ENCODE measurements at places on chromosomes 2 and 18.

DNA sequence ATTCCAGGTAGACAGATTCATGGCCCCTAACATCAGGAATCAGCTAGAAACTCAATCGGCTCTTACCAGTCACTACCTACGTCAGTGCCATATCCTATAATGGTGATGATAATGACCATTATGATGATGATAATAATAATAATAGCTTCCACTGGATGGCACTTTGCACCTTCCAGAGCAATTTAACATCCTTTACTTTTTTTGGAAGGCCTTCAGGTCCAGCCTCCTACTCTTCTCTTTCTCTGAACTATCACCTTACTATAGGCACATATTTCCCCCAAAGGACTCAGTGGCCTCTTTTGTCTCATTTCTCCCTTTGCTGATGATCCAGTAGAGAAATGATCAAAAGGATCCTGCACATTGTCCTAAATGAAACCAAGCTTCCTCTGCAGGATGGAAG is 56.0 kb downstream of the BCL11A start:
- no peak for DNase-seq

DNA sequence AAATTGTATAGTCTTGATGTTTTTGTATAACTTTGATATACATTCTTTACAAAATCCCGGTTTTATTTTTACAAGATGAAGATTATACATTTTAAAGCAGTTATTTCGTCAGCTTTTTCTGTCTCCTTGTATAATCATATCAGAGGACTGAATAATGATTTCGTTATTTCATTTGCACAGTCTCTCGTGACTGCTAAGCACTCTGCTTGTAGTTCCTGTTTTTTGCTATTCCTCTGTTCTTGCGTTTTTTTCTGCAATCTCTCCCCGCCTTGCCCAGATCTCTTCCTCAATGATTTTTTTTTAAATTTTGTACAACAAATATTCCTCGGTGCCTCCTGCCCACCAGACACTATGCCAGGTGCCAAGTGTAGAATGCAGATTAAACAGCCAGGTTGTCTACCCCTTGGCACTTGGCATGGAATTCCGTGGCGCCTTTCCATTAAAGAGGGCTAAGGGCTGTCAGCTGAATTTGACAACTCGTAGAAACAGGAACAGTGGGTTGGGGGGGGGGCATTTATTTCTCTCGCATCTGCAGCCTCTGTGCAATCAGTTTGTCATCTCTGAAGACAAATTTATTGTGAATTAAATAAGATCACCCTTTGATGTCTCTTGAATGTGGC is 69.6 kb downstream of the KLHL29 start:
- DNase-seq, result no peak

- DNase-seq, result no peak
Measured at GRCh38 chr2:170276925-170277629, 99.1 kb downstream of the MYO3B start.

DNA sequence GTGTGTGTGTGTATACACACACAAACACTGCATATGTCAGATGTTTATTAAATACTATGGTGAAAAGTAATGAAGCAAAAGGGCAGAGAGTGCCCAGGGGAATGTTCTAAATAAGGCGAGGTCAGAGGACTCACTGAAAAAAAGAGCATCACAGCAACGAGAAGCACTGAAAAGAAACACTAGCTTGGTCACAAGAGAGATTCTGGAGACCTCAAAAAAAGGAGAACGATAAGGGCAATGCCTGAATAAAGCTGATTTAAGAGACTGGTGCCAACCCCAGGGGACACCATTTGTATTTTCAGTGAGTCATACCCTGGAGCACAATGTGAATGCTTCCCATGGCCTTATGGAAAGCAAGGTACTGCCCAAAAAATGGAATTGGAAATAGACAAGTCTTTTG is 14.5 kb downstream of the SLC40A1 start:
- DNase-seq, result no peak

GRCh38 chr18:27278131-27278530 is 93.0 kb upstream of the CHST9 start:
- no peak for DNase-seq

- no peak for DNase-seq
Measured at GRCh38 chr2:42492691-42493467, 903 bp downstream of the KCNG3 start.

DNA sequence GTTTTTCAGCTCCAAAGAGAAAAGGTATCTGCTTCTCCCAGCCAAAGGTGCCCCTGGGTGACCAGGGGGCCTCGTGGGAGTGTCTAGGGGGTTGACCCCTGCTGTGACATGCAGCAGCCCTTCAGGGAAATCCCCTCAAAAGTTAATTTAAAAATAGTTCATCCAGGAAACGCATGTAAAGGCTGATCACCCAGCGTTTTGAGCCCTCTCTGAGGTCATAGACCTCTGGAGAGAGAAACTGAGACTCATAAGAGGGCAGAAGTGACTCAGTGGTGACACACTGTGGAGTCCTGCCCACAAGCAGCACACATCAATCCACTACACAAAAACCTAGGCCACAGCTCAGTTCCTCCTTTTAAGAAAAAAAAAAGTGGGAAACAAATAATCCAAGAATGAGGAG is 11.9 kb downstream of the GAL3ST2 start:
- DNase-seq, result no peak

- peak; percentile 50 for DNase-seq
Measured at GRCh38 chr18:27785815-27786471, 391.0 kb downstream of the CDH2 start.

DNA sequence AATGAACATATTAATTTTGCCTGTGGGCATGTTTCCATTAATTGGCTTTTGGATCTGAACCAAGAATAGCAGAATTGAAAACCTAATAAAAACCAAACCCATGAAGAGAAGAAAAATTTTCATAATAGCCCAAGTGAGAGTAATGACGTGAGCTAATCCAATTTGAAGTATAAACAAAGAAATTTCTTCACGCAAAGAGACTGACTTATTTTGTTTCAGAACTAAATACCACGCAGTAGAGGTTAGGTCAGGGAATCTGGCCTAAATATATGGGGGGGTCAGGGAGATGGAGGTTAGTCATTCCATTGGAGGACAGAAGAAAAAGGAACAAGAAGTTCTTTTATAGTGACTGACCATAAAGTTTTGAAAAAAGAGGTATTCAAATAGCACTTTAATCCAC is 94.1 kb upstream of the CYP1B1 start:
- DNase-seq, result no peak

GRCh38 chr18:35618289-35618688 is 36.7 kb downstream of the GALNT1 start:
- no peak for DNase-seq

DNA sequence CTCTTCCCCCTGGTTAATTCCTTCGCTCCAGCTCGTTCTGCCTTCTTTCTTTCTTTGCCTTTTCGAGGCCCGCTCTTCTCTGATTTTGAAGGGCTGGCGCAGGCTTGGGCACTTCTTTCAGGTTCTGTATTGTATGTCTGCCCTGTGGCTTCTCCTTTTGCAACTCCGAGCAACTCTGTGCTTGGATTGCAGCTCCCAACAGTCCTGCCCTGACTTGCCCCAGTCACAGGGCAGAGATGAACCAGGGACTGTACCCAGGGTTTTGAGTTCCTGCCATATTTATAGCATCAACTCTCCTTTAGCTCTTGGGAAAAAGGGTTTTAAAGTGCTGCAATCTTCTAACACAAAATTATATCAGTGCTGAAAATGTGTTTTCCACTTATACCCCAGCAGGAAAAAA is 31.1 kb upstream of the CD8A start:
- no peak for DNase-seq

GRCh38 chr2:133885847-133886246 is 317.6 kb upstream of the NCKAP5 start:
- DNase-seq, result no peak

Measured in posterior vena cava (tissue), 2 donors.